ENCODE measurements at places on chromosomes 3 and 15.

GRCh38 chr3:123658118-123658851, 73.4 kb upstream of the HACD2 start:
- no peak for DNase-seq

GRCh38 chr3:179503152-179503551, 51.9 kb upstream of the GNB4 start:
- no peak for DNase-seq

DNA sequence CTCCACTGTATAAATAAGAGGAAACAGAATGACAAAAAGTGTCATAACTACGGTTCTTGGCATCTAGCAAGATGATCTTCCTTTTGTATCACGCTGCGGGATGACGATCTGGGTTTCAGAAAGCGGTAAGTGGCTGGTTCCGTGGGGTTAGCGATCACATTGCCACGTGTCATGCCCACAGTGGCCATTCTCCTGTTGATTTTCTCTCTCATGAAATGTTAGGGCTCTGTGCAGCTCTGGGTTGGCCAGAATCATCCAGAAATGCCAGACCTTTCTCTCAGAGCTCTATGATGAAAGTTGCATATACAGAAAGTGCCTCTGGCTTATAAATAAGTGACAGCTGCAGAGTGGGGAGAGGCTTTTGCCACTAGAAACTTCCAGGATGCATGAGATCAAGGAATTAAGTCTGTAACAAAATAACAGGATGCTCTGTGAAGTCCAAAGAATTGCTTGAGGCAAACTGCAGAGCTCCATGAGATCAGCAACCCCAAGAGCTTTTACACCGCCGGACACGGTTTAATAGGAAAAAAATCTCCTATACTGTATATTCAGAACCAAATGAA, 71.6 kb downstream of the ABTB1 start:
- DNase-seq = no peak

DNA sequence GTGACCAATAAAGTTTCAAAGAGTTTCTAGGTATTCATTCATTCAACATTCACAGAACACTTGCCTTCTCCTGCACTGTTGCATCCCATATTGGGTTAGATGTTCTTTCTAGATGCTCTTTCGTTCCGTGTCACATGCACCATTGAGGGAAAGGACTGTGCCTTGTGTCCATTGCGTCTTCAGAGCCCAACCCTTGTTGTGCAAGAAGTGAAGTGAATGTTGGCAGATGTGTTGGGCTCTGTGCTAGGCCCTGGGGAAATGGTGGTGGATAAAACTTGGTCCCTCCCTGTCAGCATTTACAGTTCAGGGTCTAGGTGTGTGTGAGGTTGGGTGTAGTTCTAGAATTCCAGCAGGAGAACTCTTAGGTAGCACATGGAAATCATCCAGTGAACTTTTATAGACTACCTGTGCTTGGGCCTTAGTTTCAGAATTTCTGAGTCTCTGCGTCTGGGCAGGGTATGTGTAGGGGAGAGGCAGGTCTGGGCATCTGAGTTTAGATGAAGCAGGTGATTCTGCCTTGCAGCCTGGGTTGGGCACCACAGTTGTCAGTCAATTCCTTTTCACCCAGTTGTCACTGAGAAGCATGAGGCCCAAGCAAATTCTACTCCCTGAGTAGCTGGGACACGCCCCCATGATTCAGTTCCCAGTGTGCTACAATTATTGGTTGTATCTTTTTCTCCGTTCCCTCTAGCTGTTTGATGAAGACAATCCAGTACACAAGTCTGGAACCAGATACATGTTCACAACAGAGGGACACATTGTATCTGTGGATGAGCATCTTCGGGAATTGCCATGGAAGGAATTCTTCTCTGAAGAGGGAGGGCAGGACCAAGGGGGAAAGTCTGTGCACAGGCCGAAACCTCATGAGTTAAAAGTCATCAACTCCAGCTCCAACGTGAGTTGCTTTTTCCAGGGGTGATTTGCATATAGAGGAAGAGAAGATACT, 25.4 kb downstream of the EDEM1 start:
- DNase-seq = no peak

GRCh38 chr3:114953215-114953799, 193.8 kb downstream of the ZBTB20 start:
- no peak for DNase-seq

GRCh38 chr3:54940971-54941370, 13.1 kb upstream of the LRTM1 start:
- no peak for DNase-seq

GRCh38 chr3:99498550-99499234, 139.7 kb upstream of the COL8A1 start:
- DNase-seq = no peak

GRCh38 chr15:68631601-68632051, 52.8 kb downstream of the CORO2B start:
- DNase-seq = no peak

GRCh38 chr3:26622621-26623418, at the start of gene LRRC3B:
LRRC3B (plus strand) TSS chr3:26622772; CDS start chr3:26709673, 86,901 bp downstream.
- no peak for DNase-seq

DNA sequence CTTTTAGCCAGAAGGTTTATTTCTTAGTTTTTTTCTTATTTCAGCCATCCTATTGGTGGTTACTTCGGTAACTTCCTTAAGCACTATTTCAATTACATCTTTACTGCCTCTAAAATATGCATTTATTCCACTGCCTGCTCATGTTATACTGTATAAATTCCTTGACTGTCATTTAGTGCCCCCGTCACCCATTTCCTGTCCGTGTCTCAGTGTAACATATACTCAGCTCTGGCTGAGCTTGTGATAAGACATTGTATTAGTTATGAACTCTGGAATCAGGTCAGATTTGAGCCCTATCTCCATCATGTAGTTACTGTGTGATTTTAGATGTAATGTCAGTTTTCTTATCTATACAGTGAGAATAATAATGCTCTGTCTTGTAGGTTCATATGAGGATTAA, 24.2 kb downstream of the PIAS1 start:
- DNase-seq = no peak

DNA sequence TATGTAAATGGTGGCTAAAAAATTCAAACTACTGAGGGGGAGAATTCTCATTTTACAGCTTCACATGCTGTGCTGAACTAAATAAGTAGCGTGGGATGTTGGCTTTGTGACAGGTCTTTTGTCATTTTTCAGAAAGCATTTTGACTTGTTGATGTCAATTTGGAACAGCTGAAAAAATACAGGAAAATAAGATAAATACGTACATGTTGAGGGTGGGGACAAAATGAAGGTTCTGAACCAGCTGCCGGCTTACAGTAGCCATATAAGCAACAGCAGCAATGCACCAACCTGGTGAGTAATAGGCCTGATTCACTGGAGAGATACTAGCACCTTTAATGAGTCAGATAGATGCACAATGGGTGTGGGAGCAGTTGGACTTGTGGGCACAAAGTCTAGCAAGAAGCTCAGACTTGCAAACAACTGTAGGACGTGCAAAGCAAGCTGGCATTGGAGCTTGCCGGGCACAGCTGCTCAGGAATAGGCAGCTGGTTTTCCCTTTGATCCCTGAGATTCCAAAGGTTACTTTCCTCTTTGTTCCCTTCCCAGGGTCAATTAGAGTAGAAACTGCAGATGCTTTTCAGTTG, 12.9 kb downstream of the B3GNT5 start:
- DNase-seq = no peak

DNA sequence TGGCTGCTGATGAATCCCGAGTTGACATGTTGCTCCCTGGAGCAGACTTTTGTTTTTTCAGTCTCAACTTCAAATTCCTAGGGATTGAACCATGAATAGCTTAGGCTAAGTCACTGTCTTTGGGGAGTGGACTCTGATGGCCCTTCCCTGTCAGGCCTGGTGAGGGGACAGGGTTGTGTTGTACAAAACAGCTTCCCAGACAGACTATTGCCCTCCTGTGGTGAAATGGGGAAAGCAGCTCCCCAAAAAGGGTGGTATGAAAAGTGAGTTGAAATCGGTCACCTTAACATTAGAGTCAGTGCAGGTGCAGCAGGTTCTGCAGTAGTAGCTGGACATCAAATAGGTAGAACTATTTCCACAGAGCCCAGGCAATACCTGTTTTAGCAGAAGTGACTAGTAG, 775.6 kb downstream of the ROBO2 start:
- no peak for DNase-seq

GRCh38 chr3:81816473-81817250, 55.2 kb upstream of the GBE1 start:
- DNase-seq = no peak

GRCh38 chr3:60582288-60582687, 669.0 kb downstream of the FHIT start:
- no peak for DNase-seq

- no peak for DNase-seq
Measured at GRCh38 chr3:136277634-136278033, 27.5 kb downstream of the PCCB start.

DNA sequence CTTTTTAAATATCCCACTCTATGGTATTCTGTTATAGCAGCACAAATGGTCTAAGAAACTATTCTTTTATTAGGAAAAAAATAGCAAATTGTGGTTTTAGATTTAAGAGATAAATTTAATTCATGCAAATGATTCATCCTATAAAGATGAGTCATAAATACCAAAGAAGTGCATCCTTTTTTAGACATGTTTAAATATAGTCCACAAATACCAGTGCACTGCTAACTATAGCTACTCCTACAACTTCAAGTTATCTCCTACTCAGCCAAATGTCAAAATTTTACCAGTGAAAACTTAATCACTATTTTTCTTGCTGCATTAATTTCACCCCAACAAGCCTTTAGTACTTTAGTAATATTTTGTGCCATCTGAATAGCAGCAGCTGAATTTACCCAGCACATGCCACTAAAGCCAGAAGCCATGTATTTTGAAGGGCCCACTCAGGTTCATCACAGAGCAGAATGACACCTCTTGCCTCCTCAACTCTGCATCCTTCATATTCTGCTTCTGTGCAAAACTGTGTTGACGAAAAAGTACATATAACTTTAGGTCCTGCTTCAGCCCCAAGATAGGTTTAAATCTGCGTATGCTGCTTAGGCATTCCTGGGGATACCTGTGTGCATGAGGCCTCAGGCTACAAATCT, 24.9 kb downstream of the CX3CR1 start:
- peak; percentile 9 for DNase-seq

- DNase-seq = no peak
Measured at GRCh38 chr15:41851167-41851523, 12.5 kb downstream of the PLA2G4B start.

DNA sequence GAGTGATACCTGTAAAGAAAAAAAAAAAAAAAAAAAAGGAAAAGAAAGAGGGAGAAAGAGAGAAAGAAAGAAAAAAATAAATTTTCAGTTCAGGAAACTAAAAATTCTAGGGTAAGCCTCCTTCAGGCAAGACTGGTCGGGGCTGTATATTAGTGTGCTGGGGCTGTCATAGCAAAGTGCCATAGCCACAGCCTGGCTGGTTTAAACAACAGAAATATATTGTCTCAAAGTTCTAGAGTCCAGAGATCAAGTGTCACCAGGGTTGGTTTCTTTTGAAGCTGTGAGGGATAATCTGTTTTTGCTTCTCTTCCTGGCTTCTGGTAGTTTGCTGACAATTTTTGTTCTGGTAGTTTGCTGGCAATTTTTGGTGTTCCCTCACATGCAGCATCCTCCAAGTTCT, 48.4 kb upstream of the SLC25A26 start:
- DNase-seq = no peak

DNA sequence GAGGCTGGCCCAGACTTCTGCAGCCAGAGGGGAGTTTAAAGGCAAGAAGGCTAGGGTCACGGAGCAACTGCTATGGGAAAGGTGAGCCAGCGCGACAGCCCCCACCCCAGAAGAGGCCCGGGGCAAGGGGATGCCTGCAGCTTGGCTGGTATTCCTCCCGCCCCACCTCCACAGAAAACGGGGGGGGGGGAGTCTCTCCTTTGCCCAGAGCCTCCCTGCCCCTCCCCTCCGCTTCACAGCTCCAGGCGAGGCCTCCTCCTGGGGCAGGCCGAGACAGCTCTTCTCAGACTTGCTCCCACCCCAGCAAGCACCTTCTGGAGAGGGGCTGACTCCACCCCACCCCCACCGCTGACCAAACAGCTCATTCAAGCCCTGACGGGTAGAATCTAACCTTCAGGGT, 13.4 kb downstream of the ANP32A start:
- no peak for DNase-seq

DNA sequence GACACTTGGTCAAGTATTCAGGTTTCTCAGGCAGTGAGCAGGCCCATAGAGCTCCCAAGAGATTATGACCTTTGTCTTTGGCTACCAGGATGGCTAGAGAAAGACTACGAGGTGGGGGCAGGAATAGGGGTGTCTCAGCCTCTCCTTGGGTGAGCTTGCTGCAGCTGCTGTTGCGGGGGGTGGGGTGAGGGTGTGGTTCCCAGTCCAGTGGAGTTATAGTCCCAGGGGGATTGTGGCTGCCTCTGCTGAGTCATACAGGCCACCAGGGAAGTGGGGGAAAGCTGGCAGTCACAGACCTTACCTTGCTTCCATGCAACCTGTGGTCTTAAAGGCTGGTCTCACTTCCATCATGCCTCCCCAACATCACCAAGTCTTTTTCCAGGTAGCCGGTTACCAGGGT, 31.7 kb downstream of the ATP2C1 start:
- DNase-seq = no peak

DNA sequence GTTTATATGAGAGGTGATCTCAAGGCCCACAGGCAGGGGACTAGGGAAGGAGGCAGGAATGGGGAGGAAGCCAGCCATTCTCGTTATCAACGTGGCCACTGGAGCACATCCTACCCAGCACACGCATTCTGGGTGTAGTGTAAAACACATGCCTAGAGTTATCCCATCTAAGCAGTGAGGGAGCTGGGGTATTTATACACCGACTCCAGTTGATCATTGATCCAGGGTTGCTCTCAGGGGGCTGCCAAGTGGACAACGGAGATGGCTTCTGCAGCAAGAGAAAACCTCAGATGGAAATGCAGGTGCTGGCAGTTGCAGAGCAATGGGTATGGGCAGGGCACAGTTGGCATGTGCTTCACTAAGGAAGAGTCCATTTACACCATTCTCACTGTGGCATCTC, 30.4 kb upstream of the SYNM start:
- DNase-seq = no peak

- no peak for DNase-seq
Measured at GRCh38 chr3:155771126-155771525, 26.3 kb upstream of the PLCH1 start.

- DNase-seq = no peak
Measured at GRCh38 chr3:195877136-195877715, 31.1 kb downstream of the TNK2 start.

GRCh38 chr15:52261026-52261425, 34.6 kb downstream of the MYO5C start:
- no peak for DNase-seq

- no peak for DNase-seq
Measured at GRCh38 chr3:146226881-146227280, 24.0 kb downstream of the PLSCR4 start.

DNA sequence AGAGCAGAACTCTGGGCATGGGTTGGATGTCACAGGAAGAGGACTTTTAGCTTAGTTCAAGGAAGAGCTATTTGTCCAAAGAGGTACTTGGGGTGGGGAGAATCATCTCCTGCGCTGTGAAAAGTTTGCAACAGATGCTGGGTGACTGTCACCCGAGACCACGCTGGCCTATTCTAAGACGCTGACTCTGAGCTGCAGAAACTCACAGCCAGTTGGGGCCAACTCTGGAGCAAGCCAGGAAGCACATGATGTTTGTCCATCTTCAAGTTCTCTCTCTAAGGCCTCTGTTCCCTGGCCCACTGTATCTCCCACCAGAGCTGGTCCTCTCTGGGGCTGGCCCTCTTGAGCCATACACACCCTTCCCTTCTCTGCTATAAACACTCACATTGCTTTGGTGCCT, 17.9 kb upstream of the CDCP1 start:
- no peak for DNase-seq

Measured in HTR-8/SVneo (cell line).